ENCODE measurements at places on chromosomes 5 and 9.

GRCh38 chr5:176534640-176535039 is 2.6 kb downstream of the RNF44 start:
- no peak for DNase-seq

DNA sequence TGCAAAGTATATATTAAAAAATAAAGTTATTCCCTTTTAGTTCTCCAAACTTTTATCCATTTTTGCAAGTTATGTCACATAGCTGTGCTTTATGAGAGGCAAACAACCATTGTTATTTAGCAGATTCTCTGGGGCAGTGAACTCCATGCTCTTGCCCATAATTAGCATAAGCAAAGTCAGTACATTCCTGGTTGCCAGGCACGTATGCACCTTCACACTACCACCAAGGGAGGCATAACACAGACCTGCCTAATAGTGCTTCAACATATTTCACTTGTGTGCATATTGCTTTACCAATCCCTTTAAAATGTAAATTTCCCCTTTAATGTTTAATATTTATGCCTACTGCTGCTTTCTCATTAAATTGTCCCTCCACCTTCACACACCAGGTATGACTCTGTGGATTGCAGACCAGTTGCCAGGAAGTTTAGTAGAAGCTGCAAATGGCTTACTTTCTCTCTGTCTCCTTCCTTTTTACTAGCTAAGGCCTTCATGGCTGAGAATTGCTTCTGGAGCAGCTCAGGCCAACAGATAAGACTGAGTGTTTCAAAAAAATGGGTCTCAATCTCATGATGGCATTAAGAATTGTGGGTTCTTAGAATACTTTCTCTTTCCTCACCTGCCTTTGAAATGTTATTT is 388.2 kb downstream of the PRR16 start:
- DNase-seq = no peak

- DNase-seq = no peak
These were observed 31.7 kb downstream of the UGCG start for GRCh38 chr9:111928359-111928720.

DNA sequence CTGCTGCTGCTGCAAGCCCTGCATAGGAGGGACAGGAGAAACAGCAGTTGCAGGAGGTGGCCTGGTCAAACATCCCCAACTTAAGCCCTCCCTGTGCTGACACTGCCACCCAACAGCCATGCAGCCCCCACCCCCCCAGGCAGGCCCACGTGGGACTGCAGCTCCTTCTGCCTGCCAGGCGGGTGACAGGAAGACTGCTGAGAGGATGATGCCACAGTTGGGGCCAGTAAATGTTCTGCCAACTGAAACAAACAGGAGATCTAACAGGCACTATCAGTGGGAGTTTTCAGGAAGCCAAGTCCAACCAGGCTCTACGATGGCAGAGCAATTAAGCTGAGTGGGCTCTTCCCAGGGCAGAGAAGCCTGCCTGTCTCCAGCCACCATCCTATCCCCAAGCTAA is 31.1 kb downstream of the DIRAS2 start:
- DNase-seq = no peak

DNA sequence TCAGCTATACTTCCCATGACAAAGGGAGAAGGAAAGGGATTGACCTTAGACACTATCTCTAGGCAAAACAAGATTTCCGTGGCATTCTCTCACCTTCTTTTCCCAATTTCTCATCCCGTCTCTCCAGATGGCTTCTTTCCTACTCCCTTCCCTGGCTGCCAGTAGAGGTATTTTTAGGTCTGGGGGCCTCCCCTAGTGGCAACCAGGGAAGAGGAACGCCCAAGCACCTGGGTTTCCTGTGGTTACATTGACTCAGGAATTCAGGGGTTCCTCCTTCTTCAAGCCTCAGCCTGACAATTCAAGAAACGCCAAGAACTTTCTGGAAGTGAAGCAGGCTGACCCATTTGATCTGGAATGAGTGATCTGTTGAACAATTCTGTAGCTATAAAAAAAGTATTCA is 111.5 kb upstream of the OSMR start:
- no peak for DNase-seq

DNA sequence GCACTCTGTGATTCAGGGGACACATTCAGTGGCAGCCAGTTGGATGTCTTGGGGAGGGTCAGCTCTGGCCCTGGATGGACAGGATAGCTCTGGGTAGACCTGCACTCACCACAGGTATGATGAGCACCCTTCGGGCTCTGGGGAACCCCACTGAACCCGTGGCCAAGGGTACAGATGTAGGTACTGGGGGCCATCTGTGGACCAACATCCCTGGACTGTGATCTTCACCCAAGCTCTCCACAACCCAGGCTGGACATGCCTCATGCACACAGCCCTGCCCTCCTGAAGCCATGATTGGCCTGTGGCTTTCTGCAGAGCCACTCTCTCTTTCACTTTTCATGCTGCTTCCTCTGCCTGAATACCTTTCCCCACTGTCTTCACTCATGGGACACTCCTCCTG is 15.6 kb upstream of the ACSL6 start:
- no peak for DNase-seq

GRCh38 chr9:15135164-15135792 is 171.7 kb downstream of the TTC39B start:
- peak; percentile 82 for DNase-seq

DNA sequence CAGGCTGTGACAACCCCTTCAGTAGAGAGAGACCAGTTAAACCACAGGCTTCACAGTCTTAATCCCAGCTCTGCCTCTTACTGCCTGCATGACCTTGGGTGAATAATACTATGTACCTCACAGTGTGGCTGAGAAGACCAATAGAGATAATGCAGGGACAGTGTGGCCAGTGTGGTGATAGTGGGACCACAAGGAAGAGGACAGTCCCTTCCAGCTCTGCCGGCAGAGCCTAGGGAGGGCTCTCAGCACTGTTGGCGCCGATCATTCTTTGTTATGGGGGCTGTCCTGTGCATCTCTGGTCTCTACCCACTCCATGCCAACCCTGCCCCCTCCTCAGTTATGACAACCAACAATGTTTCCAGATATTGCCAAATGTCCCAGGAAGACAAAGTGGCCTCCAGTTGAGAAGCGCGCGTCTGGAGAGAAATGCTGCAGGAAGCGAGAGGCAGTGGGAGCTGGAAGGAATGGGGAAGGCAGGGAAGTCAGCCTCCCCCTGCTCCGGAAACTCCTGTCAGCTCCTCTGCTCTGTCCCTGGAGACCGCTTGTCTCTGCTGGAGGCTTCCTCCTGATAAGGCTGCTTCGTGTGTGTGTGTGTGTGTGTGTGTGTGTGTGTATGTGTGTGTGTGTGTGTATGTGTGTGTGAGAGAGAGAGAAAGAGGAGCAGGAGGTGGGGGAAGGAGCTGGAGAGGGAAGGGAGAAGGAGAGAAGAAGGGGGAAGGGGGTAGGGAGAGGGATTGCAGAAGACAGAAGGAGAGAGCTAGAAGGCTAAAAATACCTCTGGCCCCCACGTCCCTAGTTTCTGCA is 31.8 kb upstream of the FABP6 start:
- DNase-seq = no peak

- no peak for DNase-seq
These were observed 1.5 kb downstream of the NDFIP1 start for GRCh38 chr5:142110046-142110531.

Data from NCI-H146 (cell line).